ENCODE measurements at places on chromosomes 13 and 19. TPM values are rescaled to one million over a fixed set of nuclear protein-coding genes. Genes with fewer than 3 reads are reported as not detected.

The TEX26 gene
- not detected for total RNA-seq

The B3GNT3 gene
- 9.1 TPM for total RNA-seq

The FAM83E gene
- total RNA-seq: 17.0 TPM

The NUMBL gene
- 24.3 TPM for total RNA-seq

The HIF3A gene
- total RNA-seq: not detected

The ASPDH gene
- total RNA-seq: not detected

The FOXO1 gene
- 31.1 TPM for total RNA-seq

The LCP1 gene
- total RNA-seq: 18.5 TPM

The SIGLEC8 gene
- not detected for total RNA-seq

The MUC16 gene
- under 0.01 TPM for total RNA-seq

The ADM5 gene
- under 0.01 TPM for total RNA-seq

The ZNF230 gene
- total RNA-seq: 3.6 TPM

The RNF225 gene
- 2.1 TPM for total RNA-seq

The TJP3 gene
- 1.0 TPM for total RNA-seq

The SLITRK6 gene
- 3.8 TPM for total RNA-seq

The ZNF667 gene
- 2.7 TPM for total RNA-seq

The MRPS31 gene
- total RNA-seq: 20.1 TPM

The CADM4 gene
- total RNA-seq: 18.7 TPM

The TPTE2 gene
- total RNA-seq: not detected

The CEACAM21 gene
- total RNA-seq: not detected

The POU2F2 gene
- total RNA-seq: 0.34 TPM

The ZNF544 gene
- total RNA-seq: 49.2 TPM

The ZIC2 gene
- not detected for total RNA-seq

The LHB gene
- 0.21 TPM for total RNA-seq

The CRB3 gene
- 79.3 TPM for total RNA-seq

The CLN5 gene
- 39.2 TPM for total RNA-seq

The NKPD1 gene
- 0.93 TPM for total RNA-seq

The ZNF888 gene
- total RNA-seq: 15.7 TPM

The NLRP9 gene
- not detected for total RNA-seq

The NCCRP1 gene
- total RNA-seq: 8.9 TPM

The NKG7 gene
- not detected for total RNA-seq

The CNFN gene
- total RNA-seq: 0.36 TPM

Data from nasal cavity respiratory epithelium epithelial cell of viscerocranial mucosa (primary cell).